ENCODE measurements at places on chromosomes 5 and 9. TPM values are rescaled to one million over a fixed set of nuclear protein-coding genes. Genes with fewer than 3 reads are reported as not detected.

DNA sequence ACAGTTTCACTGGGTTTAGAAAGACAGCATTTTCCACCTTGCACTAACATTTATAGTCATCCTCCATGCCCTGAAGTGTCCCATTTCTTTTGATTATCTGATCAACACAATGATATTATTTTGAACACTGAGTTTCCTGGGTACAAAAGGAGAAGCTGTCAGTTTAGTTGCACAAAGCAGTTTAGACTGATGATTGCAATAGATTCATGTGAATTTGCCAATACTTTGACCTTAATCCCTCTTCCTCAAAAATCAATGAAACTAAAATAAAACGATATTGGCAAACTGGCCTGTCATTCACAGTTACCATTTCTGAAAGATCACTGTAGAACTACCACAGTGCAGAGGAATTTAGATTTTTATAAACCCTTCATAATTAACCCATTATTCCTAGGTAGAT lies 34.2 kb upstream of the RASGRF2 start:
- no peak for DNase-seq

- DNase-seq, result no peak
These were observed 9.3 kb downstream of the PDLIM4 start for GRCh38 chr5:132266836-132267160.

GRCh38 chr5:145797336-145797735 lies 37.8 kb downstream of the PRELID2 start:
- no peak for DNase-seq

GRCh38 chr9:84841931-84842330 lies 172.4 kb downstream of the NTRK2 start:
- no peak for DNase-seq

DNA sequence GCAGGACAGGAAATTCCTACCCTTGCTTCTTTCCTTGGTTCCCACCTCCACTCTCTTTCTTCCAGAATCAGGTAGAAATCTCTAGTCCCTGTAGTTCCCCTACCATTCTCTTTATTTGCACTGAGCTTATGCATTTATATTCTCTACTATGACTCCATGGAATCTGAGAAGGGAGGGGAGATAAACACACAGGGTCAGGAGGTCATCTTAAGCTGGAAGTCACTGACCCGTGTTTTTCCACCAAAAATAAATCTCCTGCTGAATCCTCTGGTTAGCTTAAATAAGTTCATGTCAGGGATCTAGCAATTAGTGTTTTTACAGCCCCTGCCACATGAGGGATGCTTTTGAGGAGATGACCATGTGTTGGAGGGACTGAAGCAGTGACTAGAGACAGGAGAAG lies 3.7 kb downstream of the ACTL7B start:
- DNase-seq, result no peak

- no peak for DNase-seq
These were observed 7.3 kb downstream of the PLAC8L1 start for GRCh38 chr5:146098047-146098446.

DNA sequence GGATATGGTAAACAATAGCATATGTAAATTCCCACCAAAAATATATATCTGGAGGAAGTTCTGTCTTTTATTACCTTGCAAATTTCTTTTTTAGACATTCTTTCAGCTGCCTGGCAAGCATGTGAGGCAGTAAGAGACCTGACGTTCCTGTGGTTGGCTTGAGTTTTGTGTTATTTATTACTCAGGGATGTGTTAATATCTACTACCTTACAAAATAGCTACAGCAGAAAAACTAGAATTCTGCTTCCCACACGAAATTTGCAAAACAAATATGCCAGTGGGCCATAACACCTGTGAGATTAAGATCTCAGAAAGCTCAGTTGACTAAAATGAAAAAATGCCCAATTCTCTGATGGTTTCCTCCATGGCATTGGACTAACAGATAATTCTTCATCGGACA lies 274.2 kb downstream of the TMEM167A start:
- no peak for DNase-seq

DNA sequence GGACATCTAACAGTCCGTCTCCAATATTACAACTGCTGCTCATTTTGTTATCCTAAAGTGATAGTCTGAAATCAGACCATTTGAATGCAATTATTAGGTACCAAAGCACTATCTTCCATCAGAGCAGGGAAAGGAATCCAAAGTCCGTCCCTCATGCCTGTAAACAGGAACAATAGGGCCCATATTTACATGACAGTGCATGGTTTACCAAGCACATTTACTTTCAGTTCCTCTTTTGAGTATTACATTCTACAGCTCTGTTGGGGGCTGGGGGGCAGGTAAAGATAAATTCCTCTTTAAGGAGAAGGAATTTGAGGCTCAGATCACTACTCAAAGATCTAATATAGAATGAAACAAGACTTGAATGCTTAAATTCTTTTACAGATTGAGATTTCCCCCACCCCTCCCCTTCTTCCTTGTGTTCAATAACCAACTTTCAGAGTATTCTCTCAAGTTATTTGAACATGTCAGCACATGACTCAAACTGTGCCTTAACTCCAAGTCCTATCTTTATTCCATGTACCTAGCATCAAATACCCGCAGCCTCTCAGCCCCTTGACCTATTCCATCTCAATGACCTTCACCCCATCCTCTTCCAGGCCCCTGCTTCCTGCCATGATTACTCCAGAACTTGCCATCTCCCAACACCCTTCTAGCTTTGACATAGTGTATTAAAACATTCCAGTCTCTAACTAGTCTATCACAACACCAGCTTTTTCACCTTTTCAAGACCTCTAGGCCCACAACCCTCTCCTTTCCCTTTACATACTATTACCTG lies 71.0 kb downstream of the BRINP1 start:
- DNase-seq, result no peak

DNA sequence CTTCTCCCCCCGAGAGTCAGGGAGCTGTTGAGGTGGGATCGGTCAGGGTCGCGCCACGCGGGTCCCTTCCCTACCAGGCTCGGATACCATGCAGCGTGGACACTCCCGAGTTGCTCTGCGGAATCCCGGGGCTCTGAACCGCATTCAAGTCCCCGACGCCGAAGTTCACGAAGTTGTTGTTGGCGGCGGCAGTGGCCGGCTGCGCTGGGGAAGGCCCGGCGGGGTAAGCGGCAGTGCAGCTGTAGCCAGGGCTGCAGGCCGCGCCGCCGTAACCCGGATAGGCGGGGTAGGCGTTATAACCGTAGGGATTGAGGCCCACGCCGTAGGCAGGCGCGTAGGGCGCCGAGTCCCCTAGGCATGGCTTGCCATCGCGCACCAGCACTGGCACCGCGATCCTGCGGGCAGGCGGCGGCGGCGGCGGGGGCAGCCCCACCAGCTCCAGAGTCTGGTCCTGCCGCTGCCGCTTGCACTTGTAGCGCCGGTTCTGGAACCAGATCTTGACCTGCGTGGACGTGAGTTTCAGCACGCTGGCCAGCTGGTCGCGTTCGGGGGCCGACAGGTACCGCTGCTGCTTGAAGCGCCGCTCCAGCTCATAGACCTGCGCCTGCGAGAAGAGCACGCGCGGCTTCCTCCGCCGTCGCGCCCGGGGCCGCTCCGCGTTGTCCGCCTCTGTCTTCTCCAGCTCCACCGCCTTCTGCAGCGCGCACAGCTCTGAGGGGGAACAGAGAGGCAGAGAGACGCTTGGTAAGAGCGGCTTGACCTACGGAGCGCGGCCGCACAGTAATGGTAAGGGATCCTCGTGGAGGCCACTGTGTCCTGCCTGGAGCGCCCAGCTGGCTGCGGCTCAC lies 2.3 kb downstream of the NKX2-5 start:
- peak; percentile 47 for DNase-seq

- peak; percentile 94 for DNase-seq
These were observed 15.7 kb downstream of the TMEM8B start for GRCh38 chr9:35844628-35845270.

DNA sequence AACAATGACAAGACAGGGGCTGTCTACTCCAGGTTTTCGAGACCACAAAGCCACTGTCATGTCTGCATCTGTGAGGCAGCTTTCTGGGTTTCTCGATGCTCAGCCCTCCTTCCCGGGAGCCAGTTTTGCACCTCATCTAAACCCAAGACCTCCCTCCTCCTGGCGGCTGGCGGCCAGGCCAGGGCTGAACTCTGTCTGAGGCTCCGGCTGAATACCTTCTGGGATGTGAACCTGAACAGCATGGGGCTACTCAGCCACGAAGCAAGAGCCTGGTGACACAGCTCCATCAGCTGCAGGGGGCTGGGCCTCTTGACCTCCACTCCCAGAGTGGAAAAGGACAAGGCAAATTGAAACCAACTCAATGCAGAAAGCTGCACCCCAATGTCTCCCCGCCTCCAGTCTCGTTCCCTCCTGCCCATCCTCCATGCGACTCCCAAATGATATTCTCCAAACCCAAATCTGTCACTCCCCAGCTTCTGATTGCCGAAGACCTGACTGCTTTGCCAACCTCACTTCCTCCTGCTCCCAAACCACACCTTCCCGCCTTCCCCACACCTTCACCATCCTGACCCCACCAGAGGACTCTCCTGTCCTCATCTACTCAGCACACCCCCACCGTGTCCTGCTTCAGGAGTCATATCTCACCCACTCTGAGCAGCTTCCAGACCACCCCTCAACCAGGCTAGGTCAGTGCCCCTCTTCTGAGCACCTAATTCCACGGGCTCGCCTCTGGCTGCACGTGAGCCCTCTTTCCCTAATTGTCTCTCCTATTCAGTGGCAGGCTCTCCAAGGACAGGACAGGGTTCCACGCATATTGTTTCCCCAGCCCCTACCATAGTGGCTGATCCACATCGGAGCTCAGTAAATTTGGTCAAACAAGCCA lies 4.5 kb downstream of the ANKS6 start:
- DNase-seq, result no peak

GRCh38 chr9:21317956-21318923 lies 13.1 kb upstream of the IFNA5 start:
- peak; percentile 71 for DNase-seq

- DNase-seq, result peak; percentile 47
These were observed 3.2 kb downstream of the SURF2 start for GRCh38 chr9:133359399-133360175.

DNA sequence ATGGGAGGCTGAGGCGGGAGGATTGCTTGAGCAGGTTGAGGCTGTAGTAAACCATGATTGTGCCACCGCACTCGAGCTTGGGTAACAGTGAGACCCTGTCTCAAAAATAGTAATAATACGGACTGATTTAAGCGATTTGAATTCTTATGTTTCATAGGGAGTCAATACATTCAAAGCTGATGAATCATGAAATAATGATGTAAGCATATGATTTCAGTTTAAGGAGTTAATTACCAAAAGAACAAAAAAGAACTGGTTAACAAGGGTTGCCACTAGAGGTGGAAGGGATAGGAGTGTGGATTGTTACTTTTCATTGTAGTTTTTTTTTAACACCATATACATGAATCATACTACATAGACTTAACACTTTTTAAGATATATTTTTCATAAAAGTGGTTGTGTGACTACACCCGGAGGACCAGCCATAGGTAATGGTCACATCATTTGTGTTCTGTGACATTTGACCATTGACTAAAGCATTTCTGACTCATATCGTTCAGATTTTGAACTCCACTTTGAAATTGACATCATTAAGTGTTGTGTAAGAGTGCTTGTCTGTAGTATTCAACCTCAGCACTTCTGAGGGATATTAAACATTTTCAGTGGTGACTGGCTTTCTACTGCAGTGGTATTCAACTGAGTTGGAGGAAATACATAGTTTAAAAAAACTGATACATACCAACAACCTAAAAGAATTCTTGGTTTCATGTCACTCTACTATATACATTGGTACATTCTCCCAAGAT lies 7.0 kb downstream of the TRMT10B start:
- no peak for DNase-seq

- no peak for DNase-seq
These were observed 88.8 kb downstream of the PHF2 start for GRCh38 chr9:93665128-93665636.

DNA sequence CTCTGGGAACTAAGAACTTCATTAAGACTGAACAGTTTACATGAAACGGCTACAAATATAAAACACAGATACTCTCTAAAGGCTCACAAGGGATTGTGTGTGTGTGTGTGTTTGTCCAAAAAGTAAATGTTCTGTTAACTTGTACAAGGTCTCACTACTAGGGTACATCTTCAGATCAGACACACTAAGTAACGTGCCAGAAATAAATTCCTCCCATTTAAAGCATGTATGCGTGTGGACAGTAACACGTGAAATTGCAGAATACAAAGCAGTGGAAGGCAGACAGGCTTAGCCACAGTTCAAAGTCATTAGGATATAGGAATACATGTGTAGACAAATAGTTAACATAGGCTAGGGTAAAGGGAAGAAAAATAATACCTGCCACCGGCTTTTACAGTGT lies 1.8 kb downstream of the BNC2 start:
- peak; percentile 29 for DNase-seq

- DNase-seq, result no peak
These were observed 44.3 kb downstream of the TENT4A start for GRCh38 chr5:6757414-6757969.

- no peak for DNase-seq
These were observed 42.8 kb upstream of the GOLGA1 start for GRCh38 chr9:124983698-124984097.

- DNase-seq, result no peak
These were observed 69.8 kb upstream of the CNTLN start for GRCh38 chr9:17065062-17065461.

DNA sequence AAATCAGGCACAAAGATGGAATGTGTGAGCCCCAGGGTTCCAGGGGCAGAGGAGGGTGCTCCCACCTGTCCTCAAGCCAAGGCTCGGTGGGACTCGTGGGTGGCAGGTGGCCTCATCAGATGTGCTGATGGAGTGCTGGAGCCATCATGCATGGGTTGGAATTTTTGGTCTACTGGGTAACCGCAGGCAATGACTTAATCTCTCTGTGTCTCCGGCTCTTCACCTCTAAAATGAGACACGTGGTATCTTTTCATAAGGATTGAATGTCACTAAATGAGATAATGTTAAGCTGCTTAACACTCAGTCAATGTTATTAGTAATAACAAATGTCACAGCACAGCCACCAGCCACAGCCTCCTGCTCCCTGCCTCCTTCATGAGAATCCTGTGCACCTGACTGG lies 245.5 kb downstream of the HSPA4 start:
- no peak for DNase-seq

GRCh38 chr9:99130069-99130468 lies 25.2 kb downstream of the TGFBR1 start:
- no peak for DNase-seq

GRCh38 chr9:11340654-11341053 lies 727.9 kb upstream of the PTPRD start:
- no peak for DNase-seq

DNA sequence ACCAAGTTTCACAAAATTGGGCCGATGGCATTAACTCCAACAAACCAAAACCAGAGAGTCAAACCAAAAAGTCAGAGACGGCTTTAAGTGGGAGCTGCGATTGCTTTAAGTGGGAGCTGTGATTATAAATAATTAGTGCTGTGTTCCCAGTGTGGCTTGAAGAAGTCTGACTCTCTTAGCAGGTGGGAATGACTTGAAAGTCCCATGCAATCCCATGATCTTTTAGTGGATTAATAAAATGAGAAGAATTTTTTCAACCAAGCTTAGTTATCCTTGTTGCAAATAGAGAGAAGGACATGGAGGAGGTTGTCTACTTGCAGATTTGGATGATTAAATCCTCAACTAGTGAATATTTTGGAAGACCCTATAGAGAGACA lies 68.5 kb downstream of the MYO10 start:
- no peak for DNase-seq

The NEUROG1 gene
- total RNA-seq, result not detected

The CCNI2 gene
- total RNA-seq, result not detected

The GMCL2 gene
- total RNA-seq, result not detected

The CDC20B gene
- not detected for total RNA-seq

The EPB41L4A gene
- 9.7 TPM for total RNA-seq

The RFESD gene
- 0.62 TPM for total RNA-seq

The PCDHA9 gene
- total RNA-seq, result 0.10 TPM

The CAMK4 gene
- 8.4 TPM for total RNA-seq

All from tongue (tissue), 3 donors.